ENCODE measurements at places on chromosomes 4 and X.

DNA sequence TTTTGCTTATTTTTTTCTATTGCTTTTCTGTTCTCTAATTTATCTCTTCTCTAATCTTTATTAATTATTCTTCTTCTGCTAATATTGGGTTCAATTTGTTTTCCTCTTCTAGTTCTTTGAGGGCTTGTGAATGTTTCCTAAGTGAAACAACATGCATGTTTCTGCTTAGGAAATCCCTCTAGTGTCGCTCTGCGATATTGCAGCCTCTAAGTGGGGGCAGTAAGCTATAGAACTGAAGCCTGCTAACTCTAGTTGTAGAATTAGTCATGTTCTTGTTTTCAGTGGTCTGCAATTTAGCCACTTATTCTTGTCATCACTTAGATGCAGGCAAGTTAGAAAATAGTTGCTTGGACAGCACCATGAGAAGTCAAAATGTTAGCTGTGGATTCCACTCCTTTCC, 222.6 kb downstream of the SPIN4 start:
- peak; percentile 15 for DNase-seq

GRCh38 chrX:115968436-115969252, 201.9 kb upstream of the AGTR2 start:
- no peak for DNase-seq

- DNase-seq: no peak
These were observed 157.5 kb upstream of the ITM2A start for GRCh38 chrX:79524642-79525041.

DNA sequence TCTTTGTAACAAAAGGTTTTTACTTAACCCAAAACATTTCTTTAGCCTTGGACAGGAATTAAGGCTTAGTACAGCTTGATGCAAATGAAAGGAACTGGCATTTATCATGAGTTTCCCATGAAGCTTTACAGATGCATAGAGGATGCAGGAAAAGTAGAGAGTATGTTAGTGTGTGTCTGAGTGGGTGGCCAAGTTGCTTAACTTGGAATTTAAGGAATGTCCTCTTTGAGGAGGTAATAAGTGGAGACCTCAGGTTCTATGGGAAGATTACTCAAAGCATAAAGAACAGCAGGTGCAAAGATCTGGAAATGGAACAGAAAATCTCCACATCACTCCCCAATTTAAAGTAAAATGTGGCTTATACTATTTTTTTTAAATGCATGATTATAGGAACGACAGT, 457.9 kb downstream of the KCNIP4 start:
- DNase-seq: no peak

- no peak for DNase-seq
These were observed 23.0 kb upstream of the UGT2B15 start for GRCh38 chr4:68693325-68694075.

DNA sequence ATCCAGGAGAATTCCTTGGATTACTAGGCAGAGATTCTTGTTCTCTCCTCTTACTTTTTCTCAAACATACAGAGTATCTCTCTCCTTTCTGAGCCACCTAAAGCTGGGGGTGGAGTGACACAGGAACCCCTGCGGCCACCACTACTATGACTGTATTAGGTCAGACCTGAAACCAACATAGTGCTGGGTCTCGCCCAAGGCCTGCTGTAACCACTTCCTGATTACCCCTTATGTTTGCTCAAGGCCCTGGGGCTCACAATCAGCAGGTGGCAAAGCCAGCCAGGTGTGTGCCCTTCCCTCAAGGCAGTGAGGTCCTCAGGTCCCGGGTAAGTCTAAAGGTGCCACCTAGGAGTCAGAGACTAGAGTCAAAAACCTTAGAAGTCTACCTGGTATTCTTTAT, 166.4 kb downstream of the PARM1 start:
- DNase-seq: peak; percentile 11

GRCh38 chrX:23497919-23498318, 163.3 kb downstream of the PTCHD1 start:
- no peak for DNase-seq

DNA sequence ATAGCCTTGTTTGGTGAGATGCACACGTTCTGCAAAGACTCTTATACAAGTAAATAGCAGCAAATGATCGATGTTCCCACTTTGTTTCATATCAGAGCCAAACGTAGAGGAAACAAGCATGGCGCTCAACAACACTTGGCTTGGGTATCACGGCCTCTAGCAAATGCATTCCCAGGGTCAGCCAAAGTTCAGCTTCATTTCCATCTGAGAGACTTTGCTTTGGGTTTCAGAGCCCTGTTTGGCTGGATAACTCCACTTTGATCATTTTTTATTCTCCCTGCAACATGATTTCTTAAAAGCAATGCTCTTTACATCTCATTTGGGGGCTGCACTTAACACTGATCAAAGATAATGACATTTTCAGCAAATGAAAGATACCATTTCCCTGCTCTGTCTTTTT, 199.2 kb upstream of the FAM9B start:
- DNase-seq: no peak

- no peak for DNase-seq
These were observed 489.1 kb upstream of the INTU start for GRCh38 chr4:127143460-127144195.

GRCh38 chr4:182578402-182578801, 335.2 kb downstream of the TENM3 start:
- DNase-seq: no peak

DNA sequence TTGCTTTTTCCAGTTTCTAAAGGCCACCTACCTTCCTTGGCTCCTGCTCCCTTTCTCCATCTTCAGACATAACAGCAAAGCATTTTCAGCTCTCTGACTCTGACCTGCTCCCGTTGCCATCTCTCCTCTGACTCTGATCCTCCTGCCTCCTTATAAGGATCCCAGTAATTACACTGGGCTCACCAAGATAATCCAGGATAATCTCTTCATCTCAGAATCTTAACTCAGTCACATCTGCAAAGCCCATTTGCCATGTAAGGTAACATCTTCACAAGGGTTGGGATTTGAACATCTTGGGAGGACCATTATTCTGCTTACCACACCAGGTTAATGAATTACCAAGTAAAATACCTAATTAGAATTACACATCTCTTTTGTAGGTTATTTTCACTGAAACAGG, 41.3 kb upstream of the MAGED1 start:
- DNase-seq: no peak

GRCh38 chr4:26015133-26015651, 101.2 kb downstream of the SMIM20 start:
- DNase-seq: no peak

DNA sequence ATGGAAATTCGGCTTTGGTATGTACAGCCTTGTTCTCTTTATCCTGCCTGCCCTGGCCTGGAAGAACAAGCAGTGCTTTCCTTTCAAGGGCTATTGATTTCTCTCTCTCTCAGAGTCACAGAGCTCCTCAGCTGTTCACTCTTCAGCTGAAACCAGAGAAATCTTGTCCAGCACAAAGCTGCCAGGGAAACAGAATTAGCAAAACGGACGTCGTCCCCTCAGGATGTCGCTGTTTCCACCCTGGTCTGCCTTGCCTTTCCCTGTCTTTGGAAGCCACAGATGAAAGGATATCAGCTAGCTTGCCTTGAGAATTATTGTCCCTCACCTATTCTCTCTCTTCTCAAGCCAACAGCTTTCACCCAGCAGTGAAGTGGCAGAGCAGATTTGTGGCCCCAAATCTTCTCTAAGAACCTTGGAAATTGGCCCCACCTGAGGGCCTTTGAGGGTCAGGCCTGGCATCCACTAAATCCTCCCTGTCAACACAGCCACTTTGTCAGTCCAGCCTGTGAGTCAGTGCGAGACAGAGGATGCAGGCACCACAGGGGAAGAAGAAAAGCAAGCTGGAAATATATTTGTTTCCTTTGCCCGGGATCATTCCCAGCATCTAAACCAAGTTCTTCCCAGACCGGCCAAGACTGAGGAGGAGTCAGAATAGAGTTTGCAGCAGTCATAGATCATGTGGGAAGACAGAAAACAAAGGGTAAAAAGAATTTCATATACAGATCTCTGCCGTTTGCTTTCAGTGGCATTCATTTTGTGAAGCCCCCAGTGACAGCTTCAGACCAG, 63.8 kb upstream of the MTM1 start:
- peak; percentile 29 for DNase-seq

- DNase-seq: no peak
These were observed 69.1 kb downstream of the HS3ST1 start for GRCh38 chr4:11359591-11359990.

- no peak for DNase-seq
These were observed 5.2 kb upstream of the TMEM156 start for GRCh38 chr4:39037491-39037825.

DNA sequence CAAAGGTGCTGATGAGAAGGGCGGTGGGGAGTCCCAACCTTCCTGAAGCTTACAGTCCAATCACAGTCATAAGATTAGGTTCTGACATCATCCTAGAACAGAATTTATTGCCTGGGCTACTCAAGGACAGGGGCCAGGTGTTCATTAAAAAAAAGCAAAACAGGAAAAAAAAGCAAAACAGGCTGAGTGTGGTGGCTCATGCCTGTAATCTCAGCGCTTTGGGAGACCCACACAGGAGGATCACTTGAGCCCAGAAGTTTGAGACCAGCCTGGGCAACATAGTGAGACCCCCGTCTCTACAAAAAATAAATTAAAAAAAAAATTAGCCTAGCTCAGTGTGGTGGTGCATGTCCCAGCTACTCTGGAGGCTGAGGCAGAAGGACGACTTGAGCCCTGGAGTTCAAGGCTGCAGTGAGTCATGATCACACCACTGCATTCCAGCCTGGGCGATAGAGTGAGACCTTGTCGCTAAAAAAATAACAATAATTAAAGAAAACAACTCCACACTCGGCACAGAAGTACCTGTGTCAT, 3.0 kb downstream of the RAB9A start:
- DNase-seq: no peak

DNA sequence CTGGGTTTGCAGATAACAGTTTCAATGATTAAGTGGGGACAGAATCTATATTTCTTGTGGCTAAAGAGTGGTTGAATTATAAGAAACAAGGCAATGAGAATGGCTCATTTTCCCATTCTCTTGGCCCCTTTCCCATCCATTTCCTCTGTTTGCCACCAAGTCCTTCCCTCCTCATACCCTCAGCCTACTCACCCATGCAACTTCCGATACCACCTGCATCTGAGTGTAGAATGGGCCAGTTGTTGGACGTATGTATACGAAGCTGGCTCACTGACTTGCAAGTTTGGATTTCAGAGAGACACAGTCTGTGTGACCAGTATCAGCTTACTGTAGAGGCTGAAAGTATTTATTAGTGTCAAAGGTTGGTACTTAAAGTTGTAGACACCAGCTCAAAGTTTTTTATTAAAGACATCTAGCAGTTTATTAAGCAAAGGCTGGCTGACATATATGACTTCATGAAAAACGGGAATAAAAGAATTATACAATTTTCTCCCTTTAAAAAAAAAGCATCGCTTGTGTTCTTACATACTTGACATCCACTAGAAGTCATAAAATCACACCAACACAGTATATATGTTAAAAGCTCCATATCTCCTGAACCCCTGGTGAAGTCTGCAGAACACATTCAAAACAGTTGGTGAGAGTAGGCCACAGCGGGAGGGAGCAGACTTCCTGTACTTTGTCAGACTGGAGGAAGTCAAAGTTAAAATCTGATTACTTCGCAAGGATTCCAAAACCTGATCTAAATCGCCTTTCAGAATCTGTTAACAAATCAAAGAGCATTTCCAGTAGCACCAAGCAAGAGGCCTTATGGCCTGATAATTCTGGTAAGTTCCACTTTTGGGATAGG, 22.4 kb upstream of the STIM2 start:
- no peak for DNase-seq

DNA sequence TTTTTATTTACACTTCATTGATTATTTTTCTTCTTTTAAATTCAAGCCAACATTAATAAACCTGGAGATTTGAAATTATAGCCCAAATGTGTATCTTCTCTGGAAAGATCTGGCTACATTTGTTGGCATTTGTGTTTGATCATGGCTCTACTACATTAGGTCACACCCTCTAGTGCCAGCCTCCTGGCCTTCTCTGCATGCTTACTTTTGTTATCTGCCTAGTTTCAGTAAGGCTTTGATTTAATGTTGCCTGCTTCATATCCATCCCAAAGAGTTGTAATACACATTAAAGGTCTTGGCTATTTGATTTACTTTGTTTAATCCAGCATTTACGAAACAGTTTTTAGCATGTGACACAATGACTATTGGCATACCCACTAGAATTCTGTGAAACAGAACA, 224.5 kb downstream of the TRAM1L1 start:
- DNase-seq: no peak

GRCh38 chr4:682490-683172, 6.3 kb downstream of the SLC49A3 start:
- DNase-seq: no peak

- DNase-seq: no peak
These were observed 32.2 kb downstream of the CCNI start for GRCh38 chr4:77043507-77044136.

DNA sequence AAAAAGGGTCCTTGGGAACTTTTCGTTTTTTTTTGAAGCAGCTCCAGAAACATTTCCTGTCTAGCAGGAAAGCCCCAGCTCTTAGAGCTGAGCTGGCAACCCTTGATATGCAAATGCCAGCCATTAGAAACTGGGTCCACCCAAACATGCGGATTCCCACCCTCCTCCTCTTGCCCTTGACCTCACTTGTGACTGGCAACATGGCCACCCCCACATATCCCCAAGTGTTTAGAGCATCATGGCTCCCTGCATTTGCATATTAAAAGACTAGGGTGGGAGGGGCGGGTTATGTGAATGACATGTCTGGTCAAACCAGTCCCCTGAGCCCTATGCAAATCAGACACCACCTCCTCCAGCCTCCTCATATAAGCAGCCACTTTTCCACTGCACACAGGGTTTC, 671.1 kb downstream of the FAT4 start:
- DNase-seq: peak; percentile 22

DNA sequence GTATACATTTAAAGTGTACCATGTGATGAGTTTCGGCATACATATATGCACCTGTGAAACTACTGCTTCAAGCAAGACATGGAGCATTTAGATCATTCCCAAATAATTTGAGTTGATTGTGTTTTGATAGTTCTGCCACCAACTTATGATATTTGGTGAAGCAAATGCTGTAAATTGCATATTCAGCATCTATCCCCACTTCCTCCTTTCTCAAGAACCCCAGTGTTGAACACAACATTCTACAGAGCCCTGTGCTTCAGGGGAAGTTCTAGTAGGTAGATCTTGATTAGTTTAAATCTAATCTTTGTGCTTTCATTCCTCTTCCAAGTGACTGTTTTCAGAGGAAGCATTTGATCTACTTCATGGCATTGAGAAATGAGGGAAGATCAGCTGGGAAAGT, 5.4 kb upstream of the SHROOM3 start:
- DNase-seq: no peak

DNA sequence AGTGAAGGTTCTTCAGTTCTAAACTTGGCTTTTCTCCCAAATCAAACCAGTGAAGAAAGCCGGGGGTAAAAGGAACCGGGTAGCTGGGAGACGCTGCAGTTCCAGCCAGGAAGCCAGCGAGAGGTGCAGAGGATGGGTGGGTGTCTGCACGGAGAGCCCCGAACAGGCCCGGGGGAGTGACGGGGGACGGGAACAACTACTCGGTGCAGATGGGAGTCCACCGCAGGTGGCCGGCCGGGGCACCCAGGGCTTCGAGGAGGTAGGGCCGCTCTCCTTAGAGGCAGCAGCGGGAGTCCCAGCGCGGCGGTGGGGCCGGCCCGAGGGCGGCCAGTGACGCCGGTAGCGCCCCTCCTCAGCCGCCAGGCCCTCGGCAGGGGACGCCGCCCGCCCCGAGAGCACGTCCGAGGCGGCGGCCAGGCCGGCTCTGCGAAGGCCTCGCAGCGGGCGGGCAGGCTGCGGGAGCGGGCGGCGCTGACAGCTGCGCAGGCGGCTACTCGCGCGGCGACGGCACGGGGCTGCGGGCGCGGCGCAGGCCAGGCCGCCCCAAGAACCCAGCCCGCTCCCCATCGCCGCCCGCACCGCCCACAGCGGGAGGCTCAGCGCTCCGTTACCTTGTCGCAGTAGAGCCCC, 449 bp downstream of the FBXL5 start:
- no peak for DNase-seq

Measured in pancreas (tissue), 10 donors.